ENCODE measurements at places on chromosomes 3 and 15. TPM values are rescaled to one million over a fixed set of nuclear protein-coding genes. Genes with fewer than 3 reads are reported as not detected.

Gene SENP8
- total RNA-seq = 1.2 TPM

Gene MAP1A
- 42.0 TPM for total RNA-seq

Gene ADGRG7
- total RNA-seq = not detected

Gene MAP6D1
- total RNA-seq = 0.52 TPM

Gene RTP1
- total RNA-seq = not detected

Gene MB21D2
- 5.1 TPM for total RNA-seq

Gene PP2D1
- total RNA-seq = not detected

Gene SLMAP
- 35.9 TPM for total RNA-seq

Gene IQCF5
- total RNA-seq = not detected

Gene GLDN
- 90.2 TPM for total RNA-seq

Gene UBAP1L
- total RNA-seq = 0.95 TPM

Gene FSIP1
- total RNA-seq = 1.5 TPM

Gene ARHGEF26
- total RNA-seq = 0.09 TPM

Gene CD80
- 0.16 TPM for total RNA-seq

Gene GNL3
- total RNA-seq = 51.2 TPM

Gene ST3GAL6
- total RNA-seq = 1.3 TPM
